ENCODE measurements at places on chromosomes 16 and 17. TPM values are rescaled to one million over a fixed set of nuclear protein-coding genes. Genes with fewer than 3 reads are reported as not detected.

GRCh38 chr17:80794281-80795089, 197.2 kb upstream of the CHMP6 start:
- H3K4me3 ChIP-seq: no peak overlapping the region
- H3K36me3 ChIP-seq: peaks cover 37% of the 10 kb centered on the region
- H3K27me3 ChIP-seq: no peaks in the 10 kb centered on the region
- no peak for DNase-seq
- H3K4me1 ChIP-seq: peaks cover 68% of the 10 kb centered on the region

The ZNF469 gene
- total RNA-seq: 0.15 TPM

GRCh38 chr17:38441429-38442061, 13.3 kb downstream of the ARHGAP23 start:
- no peaks in the 10 kb centered on the region for H3K27me3 ChIP-seq
- H3K4me3 ChIP-seq: no peak overlapping the region
- no peak overlapping the region for H3K27ac ChIP-seq
- DNase-seq: no peak

DNA sequence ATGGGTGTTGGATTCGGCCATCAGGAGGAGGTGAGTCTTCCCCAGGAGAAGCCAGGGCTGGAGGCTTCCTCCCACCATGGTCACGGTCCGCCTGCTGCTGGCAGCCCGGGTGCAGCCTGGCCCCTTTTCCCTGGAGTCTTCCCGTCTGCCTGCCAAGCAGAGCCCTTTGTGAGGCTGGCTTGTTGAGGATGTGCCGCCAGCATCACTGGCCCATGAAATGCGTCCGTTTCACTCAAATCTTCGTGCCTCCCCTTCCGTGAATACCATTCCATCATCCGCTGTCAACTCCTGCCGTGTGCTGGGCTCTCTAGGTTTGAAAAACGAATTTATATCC, 9.6 kb downstream of the VPS4A start:
- H3K27ac ChIP-seq: no peak overlapping the region
- H3K4me3 ChIP-seq: no peak overlapping the region
- no peak for DNase-seq
- peaks cover 15% of the 10 kb centered on the region for H3K4me1 ChIP-seq
- H3K36me3 ChIP-seq: peaks cover 30% of the 10 kb centered on the region

- no peaks in the 10 kb centered on the region for H3K27me3 ChIP-seq
- peaks cover 76% of the 10 kb centered on the region for H3K4me1 ChIP-seq
- H3K4me3 ChIP-seq: peak overlapping the region; percentile 25
- peaks cover 7% of the 10 kb centered on the region for H3K36me3 ChIP-seq
- DNase-seq: peak; percentile 46
These were observed 54.4 kb downstream of the PITPNC1 start for GRCh38 chr17:67431249-67432015.

- no peak for DNase-seq
- no peak overlapping the region for H3K27ac ChIP-seq
- no peaks in the 10 kb centered on the region for H3K4me1 ChIP-seq
- H3K27me3 ChIP-seq: no peaks in the 10 kb centered on the region
- no peaks in the 10 kb centered on the region for H3K36me3 ChIP-seq
These were observed 139.3 kb downstream of the GAS7 start for GRCh38 chr17:10058921-10059683.

DNA sequence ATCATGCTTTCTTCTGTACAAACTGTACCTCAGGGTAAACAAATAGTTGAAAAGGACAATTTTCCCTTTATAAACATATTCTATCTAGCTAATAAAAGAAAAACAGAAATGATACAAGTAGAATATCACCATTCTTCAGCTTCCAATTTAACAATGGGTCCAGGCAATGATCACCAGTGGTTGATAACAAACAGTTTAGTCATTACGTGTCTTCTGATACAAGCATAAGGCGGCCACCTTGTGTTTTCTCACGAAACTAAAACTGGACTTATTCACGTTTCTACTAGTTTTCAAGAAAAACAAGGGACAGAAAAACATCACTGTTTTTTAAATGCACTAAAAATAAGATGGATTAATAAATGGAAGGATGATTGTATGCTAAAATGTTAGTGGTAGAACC, 58.3 kb downstream of the STH start:
- H3K27me3 ChIP-seq: no peaks in the 10 kb centered on the region
- peaks cover 43% of the 10 kb centered on the region for H3K4me1 ChIP-seq
- H3K4me3 ChIP-seq: no peak overlapping the region
- no peak for DNase-seq

The KRT25 gene
- not detected for total RNA-seq

DNA sequence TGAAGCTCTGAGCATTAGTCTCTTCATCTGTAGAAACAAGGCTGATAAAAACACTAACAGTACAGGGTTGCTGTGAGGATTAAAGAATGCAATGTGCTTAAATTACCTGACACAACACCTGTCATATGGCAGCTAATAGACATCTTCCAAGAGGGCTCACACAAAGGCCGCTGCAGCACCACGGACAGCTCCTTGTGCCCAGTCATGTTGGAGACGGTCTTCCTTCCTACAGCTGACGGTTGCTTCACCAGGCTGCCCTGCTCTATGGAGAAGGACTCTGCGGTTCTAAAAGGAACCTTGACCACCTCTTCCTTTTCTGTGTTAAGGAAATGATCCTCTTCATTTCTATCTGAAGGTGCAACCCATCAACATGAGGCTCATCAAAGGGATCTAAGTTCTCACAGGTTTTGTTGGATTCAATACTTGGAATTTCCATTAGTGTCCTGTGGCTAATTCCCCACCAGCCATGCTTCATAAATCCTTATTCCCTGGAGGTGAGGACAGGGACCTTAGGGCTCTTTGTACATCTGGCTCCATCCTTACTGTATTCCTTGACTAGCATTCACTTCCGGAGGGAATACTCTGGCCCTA, 138.9 kb upstream of the CES5A start:
- peak; percentile 73 for DNase-seq
- H3K27me3 ChIP-seq: peaks cover 12% of the 10 kb centered on the region
- H3K36me3 ChIP-seq: no peaks in the 10 kb centered on the region
- no peak overlapping the region for H3K4me3 ChIP-seq
- no peaks in the 10 kb centered on the region for H3K4me1 ChIP-seq
- H3K27ac ChIP-seq: no peak overlapping the region

DNA sequence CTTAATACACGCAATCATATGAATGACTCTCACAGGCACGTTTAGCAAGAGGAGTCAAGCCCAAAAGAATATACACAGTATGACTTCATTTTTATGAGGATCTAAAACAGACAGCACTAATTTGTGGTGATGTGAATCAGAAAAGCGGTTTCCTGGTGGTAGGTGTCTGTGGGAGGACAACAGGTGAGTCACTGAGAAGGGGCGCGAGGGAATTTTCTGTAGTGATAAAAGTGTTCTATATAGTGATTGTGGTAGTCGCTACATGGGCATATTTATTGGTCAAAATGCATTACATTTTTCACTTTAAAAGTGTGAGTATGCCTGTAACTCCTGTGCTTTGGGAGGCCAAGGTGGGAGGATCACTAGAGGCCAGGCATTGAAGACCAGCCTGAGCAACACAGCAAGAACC, 7.6 kb upstream of the TNRC6A start:
- no peaks in the 10 kb centered on the region for H3K36me3 ChIP-seq
- peak; percentile 78 for DNase-seq
- H3K4me3 ChIP-seq: no peak overlapping the region
- peaks cover 32% of the 10 kb centered on the region for H3K4me1 ChIP-seq
- H3K27me3 ChIP-seq: peaks cover 7% of the 10 kb centered on the region

GRCh38 chr17:31381165-31381668, 10.3 kb upstream of the RAB11FIP4 start:
- H3K4me1 ChIP-seq: no peaks in the 10 kb centered on the region
- no peak overlapping the region for H3K27ac ChIP-seq

- peak overlapping the region; percentile 81 for H3K27ac ChIP-seq
- peaks cover 50% of the 10 kb centered on the region for H3K36me3 ChIP-seq
- H3K27me3 ChIP-seq: no peaks in the 10 kb centered on the region
These were observed 52.3 kb downstream of the YWHAE start for GRCh38 chr17:1347589-1348323.

The GRAPL gene
- total RNA-seq: 3.0 TPM

The KRT36 gene
- not detected for total RNA-seq
